ENCODE measurements at places on chromosomes 16 and 17.

DNA sequence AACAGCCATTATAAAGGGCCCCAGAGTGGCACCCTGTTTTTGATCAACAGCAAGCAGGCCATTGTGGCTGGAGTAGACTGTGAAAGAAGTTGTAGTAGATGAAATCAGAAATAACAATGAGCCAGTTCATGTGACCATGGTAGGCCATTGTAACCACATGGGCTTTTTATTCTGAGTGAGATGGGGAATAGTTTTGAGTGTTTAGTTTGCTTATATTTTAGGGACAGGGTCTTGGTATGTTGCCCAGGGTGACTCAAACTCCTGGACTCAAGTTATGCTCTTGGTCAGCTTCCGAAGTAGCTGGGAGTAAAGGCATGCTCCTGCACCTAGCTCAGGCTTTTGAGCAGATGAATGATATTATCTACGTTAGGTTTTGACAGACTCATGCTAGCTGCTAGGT lies 12.0 kb downstream of the CBFB start:
- no peak for DNase-seq

DNA sequence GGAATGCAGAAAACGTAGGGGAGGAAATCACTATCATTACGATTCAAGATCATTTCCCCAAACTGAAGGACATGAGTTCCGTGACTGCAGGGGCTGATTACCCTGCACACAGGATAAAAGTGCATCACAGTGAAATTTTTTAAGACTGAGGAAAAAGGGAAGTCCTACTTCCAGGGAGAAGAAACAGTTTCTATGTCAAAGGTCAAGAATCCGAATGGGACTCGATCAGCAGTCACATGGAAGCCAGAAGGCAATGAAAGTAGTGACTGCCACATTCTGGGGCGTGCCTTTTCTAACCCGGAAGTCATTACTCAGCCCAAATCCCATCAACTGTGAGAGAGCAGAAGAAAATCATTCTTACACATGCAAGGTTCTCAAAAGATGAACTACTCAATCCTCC lies 12.1 kb downstream of the ZZEF1 start:
- DNase-seq: peak; percentile 44

DNA sequence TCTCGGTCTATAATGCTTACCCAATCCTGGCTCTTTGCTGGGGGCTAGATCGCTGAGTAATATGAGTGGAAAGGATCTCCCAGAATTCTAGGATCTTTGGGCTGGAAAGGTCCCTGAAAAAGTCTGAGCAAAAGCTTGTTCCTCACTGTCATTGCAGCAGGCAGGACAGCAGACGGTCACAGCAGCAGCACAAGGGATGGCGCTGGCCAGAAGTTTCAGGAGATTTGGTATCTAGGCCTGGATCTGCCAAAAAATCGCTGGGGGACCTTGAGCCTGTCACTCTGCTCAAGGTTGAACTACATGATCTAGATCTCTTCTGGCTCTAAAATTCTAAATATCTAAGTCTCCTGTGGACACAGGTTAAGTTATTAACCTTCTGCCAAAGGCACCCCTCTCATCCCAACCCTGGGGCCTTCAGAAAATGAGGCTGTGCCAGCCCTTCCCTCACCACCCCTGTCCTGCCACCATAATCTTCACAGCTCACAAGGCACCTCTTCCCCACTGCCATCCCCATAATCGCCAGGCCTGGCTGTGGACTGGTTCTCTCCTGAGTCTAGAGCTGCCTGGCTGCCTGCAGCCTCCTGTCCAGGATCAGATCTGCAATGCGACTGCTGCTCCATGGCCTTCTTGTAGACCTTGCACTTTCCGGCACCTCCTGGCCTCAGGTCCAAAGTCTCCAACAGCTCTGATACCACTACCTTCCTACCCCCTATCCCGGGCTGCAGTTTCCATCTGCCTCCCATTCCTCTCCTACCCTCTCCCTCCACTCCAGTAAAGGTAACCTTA lies 10.2 kb downstream of the MYO18A start:
- no peak for DNase-seq

GRCh38 chr17:72587773-72588511 lies 467.1 kb downstream of the SOX9 start:
- no peak for DNase-seq

DNA sequence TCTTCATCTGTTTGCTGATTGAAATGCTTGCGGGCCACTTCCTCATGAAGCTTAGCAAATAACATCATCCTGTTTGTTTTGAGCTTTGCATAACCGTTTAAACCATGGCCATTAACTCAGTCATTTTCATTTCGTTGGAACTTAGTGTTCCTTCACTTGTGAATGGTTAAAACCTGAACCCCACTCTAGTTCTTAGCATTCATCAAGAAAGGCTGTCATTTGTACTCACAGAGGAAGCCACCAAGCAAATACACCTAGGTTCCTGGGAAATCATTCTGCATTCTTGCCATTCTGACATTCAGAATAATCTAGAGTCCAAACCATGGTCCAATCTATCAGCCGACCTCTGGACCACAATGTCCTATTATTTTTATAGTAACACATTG lies 8.4 kb upstream of the TAT start:
- DNase-seq: no peak

DNA sequence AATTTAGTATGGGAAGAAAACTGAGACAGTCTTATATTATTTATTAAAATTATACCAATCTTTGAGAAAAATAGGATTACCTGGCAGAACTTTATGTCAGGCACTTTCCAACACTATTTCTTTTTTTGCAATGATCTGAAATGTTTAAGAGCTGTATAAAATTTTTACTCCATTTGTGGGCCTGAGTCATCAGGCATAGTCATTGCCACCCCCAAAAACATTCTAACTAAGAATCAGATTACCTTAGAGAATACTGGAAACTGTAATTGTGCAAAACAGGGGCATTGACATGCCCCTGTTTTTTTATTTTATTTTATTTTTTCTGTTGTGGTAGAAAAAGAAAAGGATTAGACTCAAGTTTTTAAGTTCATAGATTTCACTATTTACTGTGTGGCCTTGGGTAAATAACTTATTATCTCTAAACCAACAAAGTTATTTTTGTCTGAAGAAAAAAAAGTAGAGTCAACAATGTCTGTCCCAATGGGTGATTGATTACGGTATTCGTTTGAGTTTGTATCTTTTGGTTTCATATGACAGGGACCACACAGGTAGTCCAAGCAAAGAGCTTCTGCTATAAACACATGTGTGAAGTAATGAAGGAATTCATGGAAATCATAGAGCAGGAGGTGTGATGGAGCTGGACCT lies 24.6 kb downstream of the VAT1L start:
- DNase-seq: no peak

DNA sequence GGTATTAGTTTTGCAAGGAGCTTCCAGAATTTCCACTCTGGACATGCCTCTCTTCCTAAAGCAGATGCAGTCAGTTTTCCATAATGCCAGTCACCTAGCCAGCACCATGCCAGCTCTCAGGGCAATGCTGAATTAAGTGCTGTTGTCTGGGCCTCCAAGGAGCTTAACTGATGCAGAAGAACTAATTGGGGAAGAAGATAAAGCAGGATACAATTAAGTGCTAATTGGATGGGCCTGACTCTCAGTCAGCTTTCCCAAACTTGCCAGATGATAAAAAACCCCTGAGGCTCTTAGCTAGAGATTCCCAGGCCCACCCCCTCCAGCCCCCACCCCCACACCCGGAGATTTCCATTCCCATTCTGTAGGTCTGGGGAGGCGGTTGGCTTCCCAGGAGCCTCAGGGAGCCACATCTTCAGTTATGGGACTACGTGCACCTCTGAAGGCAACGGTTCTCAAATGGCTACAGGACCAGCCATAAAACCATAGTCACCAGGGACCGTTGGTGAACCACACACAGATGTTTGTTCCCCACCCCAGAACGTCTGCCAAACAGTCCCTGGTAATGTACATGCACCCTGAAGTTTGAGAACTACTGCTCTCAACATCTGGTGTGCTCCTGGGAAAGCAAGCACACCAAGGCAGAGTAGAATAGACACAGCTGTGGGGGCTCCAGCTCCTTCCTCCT lies 499.1 kb upstream of the CDH5 start:
- no peak for DNase-seq

DNA sequence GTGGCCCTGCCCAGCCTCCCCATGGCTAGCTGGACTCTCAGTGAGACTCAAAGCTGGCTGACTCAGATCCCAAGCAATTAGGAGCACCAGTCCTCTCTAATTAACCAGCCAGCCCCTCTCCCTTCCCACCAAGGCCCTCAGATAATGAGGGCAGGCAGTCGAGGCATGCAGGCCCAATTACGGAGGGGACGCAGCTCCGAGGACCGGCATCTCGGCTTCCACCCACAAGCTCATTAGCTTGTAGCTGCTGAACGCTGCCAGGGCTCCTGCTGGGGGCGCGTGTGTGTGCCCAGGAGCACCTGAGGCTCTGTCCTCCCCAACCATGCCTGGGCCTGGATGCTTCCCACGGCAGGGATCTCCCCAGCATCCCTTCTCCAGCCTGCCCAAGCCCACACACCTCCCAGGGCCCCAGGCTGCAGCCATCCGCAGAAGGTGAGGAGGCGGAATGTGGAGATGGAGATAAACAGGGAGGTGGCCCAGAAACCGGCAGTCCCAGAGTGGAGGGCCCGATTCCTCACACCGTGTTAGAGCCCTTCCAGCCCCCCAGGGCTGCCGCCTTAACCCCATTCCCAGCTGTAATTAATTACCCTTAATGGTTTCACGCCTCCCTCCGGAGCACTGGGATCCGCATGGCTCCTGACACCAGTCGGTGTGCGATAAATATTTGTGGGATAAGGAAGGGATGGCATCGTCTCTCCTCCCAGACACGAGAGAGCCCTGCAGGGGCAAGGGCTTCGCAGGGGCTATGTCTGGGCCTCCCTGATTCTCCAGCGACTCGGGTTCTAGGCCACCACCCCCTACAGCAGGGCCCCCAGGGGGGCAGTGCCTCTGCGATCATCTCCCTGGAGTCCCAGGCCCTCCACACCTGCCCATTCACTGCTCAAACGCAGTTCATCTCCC lies 42.2 kb downstream of the RPH3AL start:
- no peak for DNase-seq

DNA sequence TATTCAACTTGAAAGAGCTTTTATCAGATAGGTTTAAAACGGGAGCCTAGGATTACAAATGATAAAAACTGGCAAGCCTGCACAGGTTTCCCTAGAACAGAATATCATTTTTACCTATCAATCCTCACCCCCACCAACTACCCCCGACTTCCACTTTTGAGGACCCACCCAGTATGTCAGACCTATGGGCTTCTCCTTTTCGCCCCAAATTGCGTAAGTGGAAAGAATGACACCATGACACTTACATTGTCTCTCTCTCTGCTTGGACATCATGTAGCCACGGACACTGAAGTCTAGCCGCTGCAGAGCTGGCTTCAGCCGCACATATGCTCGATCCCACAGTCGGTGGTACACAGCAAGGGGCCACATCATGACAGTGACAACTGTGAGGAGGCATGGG lies 7.4 kb upstream of the PSMC3IP start:
- no peak for DNase-seq

GRCh38 chr16:17801068-17801467 lies 330.3 kb upstream of the XYLT1 start:
- DNase-seq: no peak

DNA sequence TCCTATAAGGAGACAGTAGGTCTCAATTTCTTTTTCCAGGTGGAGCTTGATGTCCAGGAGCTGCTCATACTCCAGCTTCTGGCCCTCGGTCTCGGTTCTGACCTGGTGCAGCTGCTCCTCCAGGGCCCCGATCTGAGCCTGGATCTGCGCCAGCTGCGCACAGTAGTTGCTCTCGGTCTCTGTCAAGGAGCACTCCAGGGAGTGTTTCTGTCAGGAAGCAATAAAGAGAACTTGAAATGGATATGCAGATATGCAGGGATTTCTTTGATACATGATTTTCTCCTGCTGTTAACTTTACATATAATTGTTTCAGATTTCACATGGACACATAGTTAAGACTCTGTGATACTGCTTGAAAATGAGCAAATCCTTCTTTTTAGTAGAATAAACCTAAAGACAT lies 4.7 kb downstream of the KRT25 start:
- DNase-seq: no peak

- DNase-seq: no peak
Measured at GRCh38 chr17:46208997-46209396, 15.8 kb upstream of the KANSL1 start.

- no peak for DNase-seq
Measured at GRCh38 chr17:1022278-1023024, 25.5 kb downstream of the TIMM22 start.

DNA sequence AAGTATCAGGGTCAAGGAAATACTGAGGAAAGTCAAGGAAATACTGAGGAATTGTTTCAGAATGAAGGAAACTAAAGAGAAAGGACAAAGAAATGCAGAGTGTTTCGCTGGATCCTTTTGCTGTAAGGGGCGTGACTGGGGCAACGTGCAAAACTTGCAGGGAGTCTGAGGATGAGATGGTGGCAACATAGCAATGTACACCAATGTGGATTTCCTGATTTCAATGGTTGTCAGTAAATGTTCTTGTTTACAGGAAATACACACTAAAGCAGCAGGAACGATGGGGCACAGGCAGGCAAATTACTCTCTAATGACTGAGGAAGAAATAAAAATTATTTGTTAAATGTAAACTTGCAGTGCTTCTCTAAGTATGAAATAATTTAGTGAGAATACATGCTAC lies 34.4 kb downstream of the ZZEF1 start:
- DNase-seq: no peak

DNA sequence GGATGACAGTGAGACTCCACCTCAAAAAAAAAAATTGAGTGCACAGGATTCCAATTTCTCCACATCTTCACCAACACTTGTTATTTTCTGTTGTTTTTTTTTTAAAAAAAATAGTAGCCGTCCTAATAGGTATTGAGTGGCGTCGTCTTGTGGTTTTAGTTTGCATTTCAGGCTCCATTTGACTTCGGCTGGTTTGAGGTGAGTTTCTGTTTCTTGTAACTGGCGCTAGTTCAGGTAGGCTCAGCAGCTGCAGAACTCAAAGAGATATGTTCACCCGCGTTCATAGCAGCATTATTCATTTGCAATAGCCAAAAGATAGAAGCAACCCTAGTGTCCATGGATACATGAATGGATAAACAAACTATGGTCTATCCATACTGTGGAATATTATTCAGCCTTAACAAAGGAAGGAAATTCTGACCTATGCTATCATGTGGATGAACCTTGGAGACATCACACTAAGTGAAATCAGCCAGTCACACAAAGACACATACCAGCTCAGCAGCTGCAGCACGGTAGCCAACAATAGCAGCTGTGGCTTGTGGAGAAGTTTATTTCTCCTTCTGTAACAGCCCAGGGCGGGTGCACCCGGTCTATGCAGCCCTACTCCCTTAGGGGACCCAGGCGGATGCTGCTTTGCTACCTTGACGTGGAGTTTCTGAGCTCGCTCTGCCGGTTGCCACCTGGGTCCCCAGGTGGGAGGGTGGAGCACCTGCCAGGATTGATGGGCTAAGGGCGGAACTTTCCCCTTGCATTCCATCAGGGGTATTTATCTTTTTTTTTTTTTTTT lies 44.9 kb downstream of the TMEM235 start:
- DNase-seq: no peak

GRCh38 chr17:82838386-82839063 lies 1.3 kb downstream of the ZNF750 start:
- DNase-seq: no peak

DNA sequence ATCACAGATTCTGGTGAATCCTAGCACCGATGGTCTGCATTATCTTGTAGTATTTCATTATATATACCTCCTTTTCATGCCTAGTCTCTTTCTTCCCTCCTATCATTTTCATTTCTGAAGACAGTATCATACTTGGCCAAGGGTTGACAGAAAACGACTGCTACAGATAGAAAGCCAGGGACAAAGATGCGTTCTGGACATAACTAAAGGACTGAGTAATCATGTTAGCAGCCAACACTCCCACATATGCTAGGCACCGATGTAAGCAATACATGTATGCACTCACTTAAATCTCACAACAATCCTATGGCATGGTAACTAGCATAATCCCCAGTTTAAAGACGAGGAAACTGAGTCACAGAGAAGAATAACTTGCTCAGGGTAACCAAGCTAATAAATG lies 22.9 kb downstream of the RDM1 start:
- DNase-seq: no peak
